ENCODE measurements at places on chromosomes 7 and 10.
A peak's percentile ranks its signal among the peaks of the same experiment; 100 is the strongest.

GRCh38 chr10:73247509-73248258, 629 bp upstream of the DNAJC9 start:
- no peak for DNase-seq

- DNase-seq = no peak
Measured at GRCh38 chr7:44667190-44667589, 60.8 kb downstream of the OGDH start.

- DNase-seq = no peak
Measured at GRCh38 chr7:157527686-157528085, 190.9 kb downstream of the DNAJB6 start.

GRCh38 chr7:40839881-40840280, 705.1 kb downstream of the SUGCT start:
- DNase-seq = no peak

- peak; percentile 36 for DNase-seq
Measured at GRCh38 chr10:29535012-29535777, 99.6 kb downstream of the SVIL start.

- no peak for DNase-seq
Measured at GRCh38 chr7:7212612-7213011, 30.3 kb downstream of the C1GALT1 start.

- DNase-seq = no peak
Measured at GRCh38 chr10:11754620-11755019, 12.4 kb downstream of the ECHDC3 start.

- no peak for DNase-seq
Measured at GRCh38 chr7:30738026-30738915, 13.7 kb upstream of the INMT start.

DNA sequence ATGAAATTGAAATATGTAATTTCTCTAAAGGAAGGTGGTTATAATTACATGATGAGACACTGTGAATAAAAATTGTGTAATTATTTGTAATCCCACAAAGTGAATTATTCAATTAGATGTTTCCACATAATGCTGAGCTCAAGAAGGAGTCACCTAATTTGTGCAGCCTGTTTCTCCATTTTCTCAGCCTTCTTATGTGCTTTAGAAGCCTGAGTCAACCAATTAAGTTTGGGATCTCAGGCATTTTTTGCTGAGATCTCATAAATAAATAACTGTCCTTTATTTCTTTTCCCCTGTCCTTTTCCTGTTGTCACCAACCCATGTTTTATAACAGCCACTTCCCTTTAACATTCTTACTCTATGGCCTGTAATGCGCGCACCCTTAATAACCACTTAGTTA, 506.5 kb upstream of the SEMA3D start:
- no peak for DNase-seq

DNA sequence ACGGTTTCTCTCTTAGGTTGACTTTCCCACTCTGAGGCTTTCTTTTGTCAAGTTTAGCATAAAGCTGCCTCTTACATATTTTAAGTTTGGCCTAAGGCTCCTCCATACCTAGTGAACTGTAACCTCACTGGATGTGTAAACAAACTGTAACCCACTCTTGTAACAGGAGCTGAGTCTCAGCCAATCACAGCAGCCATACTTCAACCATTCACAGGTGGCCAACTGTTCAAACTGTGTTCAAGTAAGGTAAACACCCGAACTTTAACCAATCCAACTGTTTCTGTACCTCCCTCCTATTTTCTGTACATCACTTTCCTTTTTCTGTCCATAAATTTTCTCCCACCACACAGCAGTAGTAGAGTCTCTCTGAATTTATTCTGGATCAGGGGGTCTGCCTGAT, 7.7 kb upstream of the NRBF2 start:
- DNase-seq = no peak

DNA sequence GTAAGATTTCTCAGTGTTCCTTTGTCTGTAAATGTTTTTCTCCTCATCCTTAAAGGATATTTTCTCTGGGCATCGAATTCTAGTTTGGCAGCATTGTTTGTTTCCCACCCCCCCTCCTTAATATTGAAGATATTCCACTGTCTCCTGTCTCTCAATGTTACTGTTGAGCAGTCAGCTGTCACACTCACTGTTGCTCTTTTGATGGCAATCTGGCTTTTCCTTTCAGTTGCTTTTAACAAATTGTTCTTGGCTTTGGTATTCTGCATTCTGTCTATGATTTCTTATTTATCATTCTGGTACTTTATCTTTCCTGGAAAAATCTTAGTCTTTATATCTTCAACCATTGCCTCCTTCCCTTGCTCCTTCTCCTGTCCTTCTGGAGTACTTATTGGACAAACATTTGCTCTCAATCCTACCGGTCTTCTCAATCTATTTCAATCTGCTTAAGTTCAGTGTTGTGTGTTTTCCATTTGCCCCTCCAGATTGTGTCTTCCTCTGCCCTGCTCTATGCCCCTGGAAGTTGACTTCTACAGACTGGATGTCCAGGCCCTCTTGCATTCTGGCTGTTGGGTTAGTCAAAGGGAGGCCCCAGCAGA, 9.3 kb upstream of the GTPBP4 start:
- no peak for DNase-seq

- no peak for DNase-seq
Measured at GRCh38 chr7:5567790-5568189, 144.2 kb upstream of the TNRC18 start.

DNA sequence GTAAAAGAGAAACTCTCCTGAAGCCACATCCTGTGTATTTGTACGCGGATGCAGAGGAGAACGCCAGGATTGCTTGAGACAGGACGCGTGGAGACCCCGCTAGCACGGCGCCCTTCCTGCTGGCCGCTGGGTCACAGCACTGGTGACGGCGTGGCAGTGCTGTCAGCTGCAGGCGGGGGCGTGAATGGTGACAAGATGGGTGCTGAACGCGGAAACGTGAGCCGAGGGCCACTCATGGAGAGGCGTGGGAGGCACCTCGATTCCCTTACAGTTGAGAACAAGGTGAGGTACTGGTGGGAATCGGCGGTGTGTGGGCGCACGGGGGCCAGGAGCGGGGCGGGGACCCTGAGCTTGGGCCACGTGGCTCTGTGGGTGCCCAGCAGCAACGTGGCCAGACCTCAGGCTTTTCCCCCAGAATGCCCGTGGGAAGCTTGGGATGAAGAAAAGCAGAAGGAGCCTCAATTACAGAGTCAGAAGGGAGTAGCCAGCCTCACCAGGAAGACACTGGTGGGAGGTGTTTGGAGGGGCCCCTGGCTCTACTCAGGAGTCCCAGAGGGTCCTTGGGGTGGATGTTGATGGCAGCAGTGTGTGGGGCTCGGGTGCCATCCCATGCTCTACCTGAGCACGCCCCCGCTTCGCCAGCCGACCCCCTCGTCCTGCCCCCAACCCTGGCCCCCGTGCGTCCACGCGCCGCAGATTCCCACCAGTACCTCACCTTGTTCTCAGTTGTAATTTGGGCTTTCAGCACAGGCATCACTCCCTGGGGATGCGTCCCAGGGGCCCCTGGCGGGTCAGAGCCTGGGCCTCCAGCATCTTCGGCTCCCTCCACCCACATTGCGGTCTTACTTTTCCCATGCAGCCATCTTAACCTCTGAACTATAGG, 208.4 kb upstream of the TCERG1L start:
- no peak for DNase-seq

GRCh38 chr10:6619660-6620059, 39.6 kb upstream of the PRKCQ start:
- peak; percentile 5 for DNase-seq

GRCh38 chr10:89348481-89348880, 20.7 kb downstream of the IFIT3 start:
- DNase-seq = no peak

- DNase-seq = no peak
Measured at GRCh38 chr7:134945691-134946090, 40.6 kb upstream of the AGBL3 start.

DNA sequence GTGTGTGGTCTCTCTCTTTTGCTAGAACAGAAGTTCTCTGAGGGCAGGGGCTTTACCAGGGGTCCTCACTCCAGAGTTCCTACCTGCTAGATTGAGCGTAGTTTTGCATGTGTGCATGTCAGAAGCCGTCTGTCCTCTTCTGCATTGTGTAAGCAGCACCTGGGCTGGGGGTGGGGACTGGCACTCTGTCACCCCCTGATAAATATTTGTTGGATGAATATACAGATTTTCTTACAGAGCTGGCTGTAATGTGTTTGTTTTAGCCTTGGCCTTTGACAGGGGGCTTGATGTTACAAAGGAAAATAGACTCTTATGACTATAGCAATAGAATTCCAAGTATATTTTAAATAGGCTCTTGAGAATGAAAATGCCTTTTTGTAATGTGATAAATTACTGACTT, 46.6 kb downstream of the WDR37 start:
- no peak for DNase-seq

- no peak for DNase-seq
Measured at GRCh38 chr10:126519992-126520391, 131.7 kb upstream of the ADAM12 start.

DNA sequence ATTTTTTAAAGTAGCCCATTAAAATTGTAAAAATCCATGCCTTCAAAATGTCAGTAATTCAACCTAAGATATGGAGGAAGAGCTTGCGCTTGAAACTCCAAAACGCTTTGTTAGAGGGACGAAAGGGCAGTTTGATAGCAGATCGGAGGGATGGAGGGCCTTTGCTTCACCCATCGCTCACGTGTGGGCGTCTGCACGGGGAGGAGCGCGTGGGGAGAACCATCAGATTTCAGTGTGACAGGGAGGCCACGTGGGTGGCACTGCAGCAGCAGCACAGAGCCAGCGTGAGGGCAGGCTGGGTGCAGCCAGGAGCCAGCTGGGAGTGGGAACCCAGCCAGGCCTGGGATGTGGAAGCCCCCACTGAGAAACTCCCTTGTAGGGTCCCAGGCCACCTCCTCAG, 325.5 kb downstream of the PAXIP1 start:
- DNase-seq = peak; percentile 44

- no peak for DNase-seq
Measured at GRCh38 chr10:4241724-4242345, 456.8 kb upstream of the KLF6 start.

DNA sequence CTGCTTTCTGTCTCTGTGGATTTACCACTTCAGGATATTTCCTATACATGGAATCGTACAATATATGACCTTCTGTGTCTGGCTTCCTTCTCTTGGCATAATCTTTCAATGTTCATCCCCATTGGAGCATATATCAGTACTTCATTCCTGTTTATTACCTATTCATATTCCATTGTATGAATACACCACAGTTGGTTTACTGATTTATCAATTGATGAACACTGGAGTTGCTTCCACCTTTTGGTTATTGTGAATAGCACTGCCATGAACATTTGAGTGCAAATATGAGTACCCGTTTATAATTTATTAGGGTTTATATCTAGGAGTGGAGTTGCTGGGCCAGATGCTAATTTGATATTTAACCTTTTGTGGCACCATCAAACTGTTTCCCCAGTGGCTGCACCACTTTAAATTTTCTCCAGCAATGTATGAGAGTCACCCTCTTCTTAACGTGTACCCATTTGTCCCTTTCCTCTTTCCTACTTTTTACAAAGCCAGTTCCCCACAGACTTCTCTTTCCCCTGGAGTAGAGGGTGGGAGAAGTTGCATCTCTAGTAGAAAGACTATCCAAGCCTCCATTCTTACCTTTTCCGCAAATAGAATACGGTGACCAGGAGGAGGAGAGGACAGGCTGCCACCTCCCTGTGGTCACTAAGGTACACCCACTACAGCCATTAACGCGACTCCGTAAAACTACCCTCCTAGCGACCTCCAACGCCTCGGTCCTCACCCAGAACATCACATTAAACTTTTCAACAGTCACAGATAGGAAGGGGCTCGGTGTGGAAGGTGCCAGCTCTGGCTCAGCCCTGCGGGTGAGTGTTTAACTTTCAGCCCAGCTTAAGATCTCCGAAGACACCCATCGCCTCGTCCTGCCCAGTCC, 25.6 kb downstream of the SCD start:
- DNase-seq = no peak

DNA sequence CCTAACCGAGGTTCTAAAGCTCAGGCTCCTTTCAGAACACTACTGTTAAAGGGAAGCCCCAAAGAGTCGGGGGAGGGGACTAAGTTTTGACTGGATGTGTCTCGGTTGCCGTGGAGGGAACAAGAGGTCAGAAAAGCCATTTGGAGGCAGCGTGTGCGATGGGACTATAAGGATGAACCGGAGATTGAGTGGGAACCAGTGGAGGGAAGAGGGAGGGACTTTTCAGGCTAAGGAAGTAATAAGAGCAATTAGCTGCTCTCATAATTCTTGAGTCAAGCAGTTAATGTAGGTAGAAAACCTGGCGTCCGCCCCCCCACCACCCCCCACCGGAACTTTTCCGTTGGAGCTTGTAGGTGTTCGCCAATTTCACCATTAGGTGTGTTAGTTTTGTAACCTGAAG, 491 bp upstream of the AKAP9 start:
- peak; percentile 61 for DNase-seq

Measured in K562 (cell line).